ENCODE measurements at places on chromosomes 7 and 10.

GRCh38 chr7:155230169-155230593, 67.5 kb upstream of the INSIG1 start:
- no peak for DNase-seq

GRCh38 chr10:52597189-52597863, 175.3 kb downstream of the MBL2 start:
- no peak for DNase-seq

- no peak for DNase-seq
These were observed 71.7 kb upstream of the ADAM12 start for GRCh38 chr10:126459878-126460481.

DNA sequence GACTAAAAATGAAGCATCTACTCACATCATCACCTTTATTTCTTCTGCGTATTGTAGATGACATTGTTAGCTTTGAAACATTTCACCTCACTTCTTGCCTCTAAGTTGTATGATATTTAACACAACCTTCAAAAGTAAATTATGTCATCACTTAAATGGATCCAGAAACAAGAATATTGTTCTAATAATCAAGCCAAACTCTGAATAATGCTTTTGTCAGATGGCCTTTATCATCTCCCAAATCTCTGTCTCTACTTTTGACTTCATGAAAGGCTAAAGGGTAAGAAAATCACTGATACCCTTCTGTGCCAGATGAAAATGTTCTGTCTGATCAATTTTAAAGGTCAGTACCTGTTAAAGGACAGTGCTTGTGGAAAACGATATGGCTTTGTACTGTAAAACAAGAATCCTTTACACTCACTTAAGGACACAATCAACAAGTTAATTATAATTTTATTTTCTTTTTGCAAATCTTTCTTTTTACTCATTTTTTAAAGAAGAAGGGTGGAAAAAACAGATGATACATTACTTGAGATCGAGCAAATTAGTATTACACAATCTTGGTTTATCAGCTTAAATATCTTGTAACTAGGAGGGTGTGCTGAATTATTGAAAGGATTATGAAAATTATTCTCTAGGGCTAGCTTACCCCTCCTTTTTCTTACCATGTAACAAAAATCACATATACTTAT, 309.4 kb upstream of the IGFBP3 start:
- no peak for DNase-seq

- no peak for DNase-seq
These were observed 38.0 kb upstream of the MKX start for GRCh38 chr10:27783660-27784059.

DNA sequence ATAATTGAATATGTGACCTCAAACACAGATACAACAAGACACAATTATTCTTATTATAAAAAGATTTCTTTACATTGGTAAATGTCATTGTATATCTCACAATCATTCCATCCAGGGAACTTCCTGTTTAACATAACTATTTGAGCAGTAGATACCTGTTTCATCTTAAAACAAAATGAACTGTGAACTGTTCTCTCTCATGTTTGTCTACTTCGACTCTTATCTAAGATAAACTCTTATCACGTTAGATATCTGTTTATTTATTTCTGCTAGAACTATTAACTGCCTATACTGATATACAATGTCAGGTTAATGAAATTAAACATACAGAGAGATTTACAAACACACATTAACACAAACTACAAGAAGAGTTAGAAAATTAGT, 20.1 kb downstream of the ANK3 start:
- DNase-seq = no peak

DNA sequence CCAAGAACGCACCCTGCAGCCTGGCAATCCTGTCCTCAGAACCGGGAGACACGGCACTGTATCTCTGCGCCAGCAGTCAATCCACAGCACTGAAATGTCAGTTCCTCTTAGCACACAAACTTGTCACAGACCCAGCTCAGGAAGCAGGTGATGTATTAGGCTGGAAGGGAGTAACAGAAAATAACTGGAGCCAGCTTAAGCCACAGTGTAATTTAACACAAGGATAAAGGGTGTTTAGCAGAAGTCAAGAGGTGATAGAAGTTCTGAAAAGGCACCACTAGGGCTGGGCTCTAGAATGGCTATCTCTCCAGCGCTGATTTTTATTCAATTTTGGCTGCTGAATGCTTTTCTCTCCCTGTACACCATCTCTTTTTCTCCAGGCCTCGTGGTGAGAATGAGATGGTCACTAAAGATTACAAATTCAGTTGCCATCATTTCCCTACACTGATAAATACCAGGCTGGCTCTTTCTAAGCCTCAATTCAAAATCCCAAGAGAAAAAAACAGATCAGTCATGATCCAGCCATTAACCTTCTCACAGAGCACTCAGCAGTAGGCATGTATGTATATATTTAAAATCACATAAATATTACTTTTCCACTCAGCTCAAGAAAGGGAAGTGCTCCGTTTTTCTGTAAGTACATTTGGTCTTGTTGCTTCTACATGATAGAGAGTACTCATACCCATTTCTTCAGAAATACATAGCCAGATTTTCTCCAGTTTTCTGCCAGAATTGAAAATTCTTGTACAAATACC, 102.7 kb upstream of the PRSS1 start:
- no peak for DNase-seq

GRCh38 chr10:119370111-119370741, 162.9 kb downstream of the GRK5 start:
- DNase-seq = no peak

DNA sequence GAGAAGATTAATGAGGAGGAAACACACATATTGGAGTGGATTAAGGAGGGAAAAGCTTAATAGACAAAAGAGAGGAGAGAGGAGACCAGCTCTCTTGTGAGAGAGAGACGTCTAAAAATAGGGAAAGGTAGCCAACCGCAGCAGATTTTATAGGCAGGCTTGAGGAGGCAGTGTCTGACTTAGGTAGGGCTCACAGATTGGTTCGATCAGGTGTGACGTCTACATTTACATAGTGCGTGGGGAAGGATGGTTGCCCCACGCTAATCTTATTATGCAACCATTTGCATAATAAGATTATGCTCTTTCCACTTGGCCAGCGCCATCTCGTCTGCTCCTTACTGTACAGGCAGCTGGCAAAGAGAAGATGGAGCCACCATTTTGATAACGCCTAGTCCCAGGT, 122.0 kb downstream of the MARCHF5 start:
- no peak for DNase-seq

DNA sequence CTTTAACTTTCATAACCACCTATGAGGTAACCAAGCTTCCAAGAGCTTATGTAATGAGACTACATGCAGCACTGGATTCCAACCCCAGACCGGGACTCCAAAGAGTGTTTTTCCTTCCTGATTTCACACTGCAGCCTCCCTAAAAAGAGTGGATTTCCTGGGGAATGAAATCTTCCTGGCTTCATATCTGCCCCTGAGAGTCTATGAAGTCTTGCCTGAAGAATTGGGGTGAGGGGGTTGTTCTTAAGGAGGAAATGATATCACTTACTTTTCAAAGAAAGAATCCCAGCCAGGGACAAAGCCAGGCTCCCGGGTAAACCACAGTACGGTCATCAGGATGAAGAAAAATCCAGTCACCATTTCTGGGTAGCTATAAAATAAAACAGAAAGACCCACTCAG, 29.7 kb downstream of the STMP1 start:
- DNase-seq = no peak

DNA sequence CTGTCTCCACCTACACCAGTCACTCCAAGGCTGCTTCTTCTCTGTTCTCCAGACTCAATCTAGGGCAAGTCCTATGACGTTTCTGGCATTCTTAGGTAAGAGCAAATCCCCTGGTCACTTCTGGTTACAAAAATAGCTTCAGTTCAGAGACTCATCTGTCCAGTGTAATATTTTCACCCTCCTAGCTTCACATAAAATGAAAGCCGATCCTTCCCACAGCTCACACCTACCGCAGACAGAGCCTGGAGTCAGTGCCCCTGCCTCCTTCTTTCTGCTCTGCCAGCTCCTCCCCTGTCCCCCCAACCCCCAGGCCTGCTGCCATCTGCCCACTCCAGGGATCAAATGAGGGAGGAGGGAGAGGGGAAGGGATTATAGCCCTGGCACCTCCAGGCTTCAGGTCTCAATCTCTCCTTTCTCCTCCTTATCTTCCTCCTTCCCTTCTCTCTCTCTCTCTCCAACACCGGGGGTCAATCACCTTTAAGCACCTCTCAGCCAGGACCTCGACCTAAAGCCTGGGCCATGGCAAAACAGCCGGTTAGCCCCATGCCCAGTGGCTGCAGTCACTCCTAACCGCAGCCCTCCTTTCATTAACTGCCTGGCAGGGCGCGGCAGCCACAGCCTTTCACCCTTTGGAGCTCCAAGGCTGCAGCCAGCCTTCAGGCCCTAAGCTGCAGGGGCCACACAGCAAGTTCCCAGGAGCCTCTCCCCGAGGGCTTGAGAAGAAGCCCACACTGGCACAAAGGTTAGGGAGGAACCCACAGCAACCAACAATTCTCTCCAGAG, 292.6 kb upstream of the MGMT start:
- DNase-seq = no peak
